Cerebellar nuclear complex (tissue), 1 donor: ENCODE measurements at places on chromosomes 11 and 22.
A peak's percentile ranks its signal among the peaks of the same experiment; 100 is the strongest.

- no peak for DNase-seq
Observed at GRCh38 chr11:130092661-130093060, 23.0 kb downstream of the APLP2 start.

- no peak for DNase-seq
Observed at GRCh38 chr11:97309291-97309690, 919.5 kb downstream of the JRKL start.

GRCh38 chr11:25758145-25758661 is 573.7 kb upstream of the ANO3 start:
- DNase-seq = no peak

GRCh38 chr11:65225279-65226102 is 36.3 kb upstream of the POLA2 start:
- no peak for DNase-seq

DNA sequence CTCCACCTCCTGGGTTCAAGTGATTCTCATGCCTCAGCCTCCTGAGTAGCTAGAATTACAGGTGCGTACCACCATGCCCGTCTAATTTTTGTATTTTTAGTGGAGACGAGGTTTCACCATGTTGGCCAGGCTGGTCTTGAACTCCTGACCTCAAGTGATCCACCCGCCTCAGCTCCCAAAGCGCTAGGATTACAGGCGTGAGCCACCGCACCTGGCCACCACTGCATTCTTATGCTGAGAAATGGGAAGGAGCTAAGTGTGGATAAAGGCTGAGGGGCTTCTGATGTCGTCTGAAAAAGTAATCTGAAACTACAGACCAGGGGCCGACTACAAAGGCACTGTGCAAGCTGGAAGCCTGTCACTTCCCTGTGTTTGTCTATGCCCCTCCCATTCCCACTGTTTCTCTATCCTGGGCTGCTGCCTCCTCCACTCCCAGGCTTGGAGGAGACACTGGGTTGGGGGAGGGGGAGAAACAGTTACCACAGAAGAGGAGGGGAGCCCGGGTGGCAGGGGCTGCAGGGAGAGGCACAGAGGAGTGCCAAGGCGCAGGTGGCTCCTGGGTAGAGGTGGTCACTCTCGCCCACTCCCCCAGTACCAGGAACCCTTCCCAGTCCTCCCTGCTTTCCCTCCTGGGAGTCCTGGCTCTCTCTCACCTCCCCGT is 2.9 kb upstream of the MTA2 start:
- DNase-seq = no peak

GRCh38 chr22:45998638-45999378 is 21.8 kb upstream of the WNT7B start:
- no peak for DNase-seq

DNA sequence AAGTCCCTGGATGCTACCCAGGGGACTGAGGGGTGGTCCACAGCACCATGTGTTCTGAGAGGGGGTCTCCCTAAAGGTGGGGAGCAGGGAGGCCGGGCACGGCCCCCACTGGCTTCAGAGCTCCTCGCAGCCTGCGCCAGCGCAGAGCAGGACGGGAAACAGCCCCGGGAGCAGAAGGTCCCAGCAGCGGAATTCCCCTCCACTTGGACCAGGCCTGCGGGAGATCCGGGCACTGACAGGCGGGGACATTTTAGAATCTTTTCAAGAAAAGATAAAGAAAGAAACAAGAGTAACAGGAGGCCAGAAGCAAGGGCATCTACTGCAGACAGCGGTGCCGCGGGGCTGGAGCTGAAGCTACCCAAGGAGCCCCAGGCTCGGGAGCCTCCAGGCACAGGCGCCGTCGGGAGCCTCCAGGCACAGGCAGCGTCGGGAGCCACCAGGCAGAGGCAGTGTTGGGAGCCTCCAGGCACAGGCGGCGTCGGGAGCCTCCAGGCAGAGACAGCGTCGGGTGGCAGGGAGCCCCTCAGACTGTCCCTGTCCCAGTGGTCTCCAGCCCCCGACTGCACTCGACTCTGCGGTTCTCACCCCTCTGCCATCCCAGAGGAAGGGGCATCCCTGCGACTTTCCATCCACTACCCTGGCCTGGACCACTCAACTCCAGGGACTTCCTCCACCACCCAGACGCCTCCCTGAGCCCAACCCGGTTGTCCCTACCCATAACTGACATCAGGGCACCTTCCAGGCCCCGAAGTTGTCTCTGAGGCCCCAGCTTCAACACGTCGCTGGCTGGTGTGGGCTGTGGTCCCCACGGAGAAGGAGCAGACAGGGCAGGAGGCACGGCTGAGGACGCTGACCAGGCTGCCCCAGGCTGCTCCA is 211.1 kb downstream of the BRD1 start:
- no peak for DNase-seq

DNA sequence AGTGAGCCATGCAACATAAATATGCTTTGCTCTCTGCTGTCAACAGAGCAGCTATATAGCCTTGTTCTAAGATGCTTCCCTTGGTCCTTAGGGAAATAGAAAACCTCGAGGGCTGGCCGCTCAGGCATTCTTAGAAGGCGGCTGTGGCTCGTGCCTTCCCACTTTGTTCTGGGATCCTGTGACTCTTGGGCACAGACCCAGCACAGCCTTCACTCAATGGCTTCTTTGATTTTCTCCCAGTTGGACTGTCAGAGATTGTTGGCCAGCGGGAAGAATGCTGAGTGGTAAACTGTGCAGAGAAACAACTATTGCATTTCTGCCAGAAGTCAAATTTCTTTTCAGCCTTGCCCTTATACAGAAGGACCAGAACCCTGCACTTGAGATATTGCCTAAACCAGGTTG is 9.5 kb upstream of the MICAL2 start:
- DNase-seq = no peak

DNA sequence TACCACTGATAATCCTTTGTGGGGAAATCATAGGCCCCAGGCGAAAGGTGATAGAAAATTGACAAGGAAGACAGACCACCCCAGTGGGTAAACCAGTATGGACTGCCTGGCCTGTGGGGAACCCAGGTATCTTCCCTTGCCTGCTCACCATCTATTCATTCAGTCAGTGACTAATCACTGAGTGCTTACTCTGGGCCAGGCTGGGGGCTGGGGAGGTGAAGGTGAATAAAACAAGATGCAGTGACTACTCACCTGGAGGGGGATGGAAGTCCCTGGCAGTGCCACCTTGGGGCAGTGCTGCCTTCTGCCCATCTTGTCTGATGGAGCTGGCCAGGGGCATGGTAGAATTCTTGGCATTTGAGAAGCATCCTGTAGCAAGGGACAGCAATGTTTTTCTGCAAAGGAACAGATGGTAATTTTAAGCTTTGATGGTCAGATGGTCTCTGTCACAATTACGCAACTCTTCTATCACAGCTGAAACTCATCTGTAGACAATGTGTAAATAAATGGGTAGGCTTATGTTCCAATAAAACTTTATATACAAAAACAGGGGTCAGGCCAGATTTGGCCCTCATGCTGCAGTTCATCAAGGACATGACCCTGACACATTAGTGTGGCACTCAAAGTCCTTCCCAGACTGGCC is 4.6 kb downstream of the ISX start:
- peak; percentile 63 for DNase-seq

- DNase-seq = no peak
Observed at GRCh38 chr11:112999520-112999919, 38.3 kb downstream of the NCAM1 start.

DNA sequence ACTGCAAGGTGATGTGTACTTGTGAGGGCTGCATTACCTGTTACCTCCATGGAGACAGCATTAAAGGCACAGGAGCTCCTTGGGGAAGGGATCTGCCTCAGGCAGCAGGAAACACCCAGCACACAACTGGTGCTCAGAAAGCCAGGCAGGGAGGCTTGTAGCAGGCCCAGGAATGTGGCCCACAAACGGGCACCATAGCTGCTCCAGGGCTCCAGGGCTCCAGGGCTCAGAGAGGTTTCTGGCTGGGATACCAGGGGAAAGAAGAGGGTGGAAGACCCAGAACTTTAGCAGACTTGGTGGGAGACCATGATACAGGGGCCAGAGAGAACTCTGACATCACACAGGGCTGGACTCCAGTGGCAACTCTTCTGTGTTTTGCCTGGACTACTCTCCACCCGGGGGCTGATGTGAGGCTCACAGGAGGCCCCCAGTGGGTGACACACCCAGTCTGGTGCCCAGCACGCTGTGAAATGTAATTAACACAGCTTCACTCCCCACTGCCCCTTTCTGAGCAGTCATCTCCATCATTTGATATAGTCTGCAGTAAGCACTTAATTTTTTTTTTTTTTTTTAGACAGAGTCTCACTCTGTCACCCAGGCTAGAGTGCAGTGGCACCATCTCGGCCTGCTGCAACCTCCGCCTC is 14.7 kb upstream of the SULT4A1 start:
- DNase-seq = no peak
